Brain (organoid and tissue), 16 donors: ENCODE measurements at places on chromosomes 5 and 9.
A peak's percentile ranks its signal among the peaks of the same experiment; 100 is the strongest.

- DNase-seq: no peak
Observed at GRCh38 chr9:86594724-86595123, 240.5 kb upstream of the TUT7 start.

DNA sequence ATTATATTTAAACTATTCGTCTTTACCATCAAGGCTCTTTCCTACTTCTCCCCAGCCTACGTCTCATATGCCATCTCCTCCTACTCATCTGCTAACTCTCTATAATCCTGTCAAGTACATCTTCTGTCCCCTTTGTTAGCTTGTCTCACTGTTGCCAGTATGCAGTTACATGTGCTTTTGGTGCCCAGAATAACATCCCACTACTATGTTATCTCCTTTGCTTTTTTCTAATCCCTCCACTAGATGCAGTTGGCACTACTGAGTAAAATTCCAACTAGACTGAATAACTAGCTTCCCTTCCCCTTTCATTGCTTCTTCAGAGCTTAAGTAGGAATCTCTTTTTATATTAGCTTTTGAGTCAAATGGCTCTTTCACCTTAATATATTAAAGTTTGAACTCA, 3.0 kb upstream of the ARRDC3 start:
- DNase-seq: no peak

DNA sequence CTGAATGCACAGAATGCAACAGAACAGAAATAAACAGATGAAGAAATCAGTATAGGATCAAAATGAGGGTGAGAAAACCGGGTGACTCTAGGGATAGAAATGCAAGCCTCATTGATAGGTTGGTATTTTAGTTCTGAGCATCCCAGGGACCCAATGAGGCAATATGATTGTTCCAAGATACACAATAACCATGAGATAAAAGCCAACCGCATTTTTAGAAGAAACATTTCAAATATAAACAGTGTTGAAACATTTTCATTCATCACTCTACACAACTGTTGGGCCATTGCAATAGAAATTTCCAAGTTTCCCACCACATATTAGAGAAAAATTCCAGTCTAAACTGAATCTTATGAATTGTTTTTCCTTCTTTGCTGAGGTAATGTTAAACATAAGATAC, 452.3 kb upstream of the PTGER4 start:
- DNase-seq: no peak

DNA sequence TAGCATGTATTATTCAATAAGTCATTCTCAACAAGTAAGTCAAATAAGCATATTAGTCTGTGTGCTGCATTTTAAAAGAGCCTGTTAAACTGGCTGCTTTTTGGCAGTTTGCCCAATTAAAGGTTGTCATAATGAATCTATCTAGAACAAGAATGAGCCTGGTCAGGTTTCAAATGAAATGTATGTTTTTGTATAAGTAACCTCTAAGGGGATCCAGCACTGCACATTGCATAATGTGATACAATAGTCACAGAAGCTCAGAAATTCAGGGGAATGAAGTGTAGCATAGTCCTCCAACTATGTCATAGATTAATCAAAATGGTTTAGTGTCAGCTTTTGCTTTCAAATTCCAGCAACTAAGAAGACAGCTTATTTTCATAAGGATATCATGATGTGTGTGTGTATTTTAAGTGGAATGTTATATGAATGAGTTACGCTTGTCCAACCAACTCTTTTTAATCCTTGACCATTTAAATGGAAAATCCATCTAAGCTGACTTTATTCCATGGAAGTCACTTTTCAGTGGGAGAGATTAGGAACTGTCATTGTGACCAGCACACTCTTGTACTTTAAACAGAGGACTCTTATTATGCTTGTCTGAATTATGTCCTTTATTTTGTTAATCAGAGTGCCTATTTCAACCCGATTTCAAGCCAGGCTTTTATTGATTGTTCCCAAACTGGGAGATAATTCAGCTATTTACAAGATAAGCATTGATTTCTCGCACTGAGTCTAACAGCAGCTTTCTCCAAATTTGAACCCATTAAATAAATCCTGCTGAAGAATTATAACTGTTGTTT, 283.9 kb upstream of the ADAMTSL1 start:
- DNase-seq: peak; percentile 56

GRCh38 chr5:72301557-72301956, 18.5 kb downstream of the MRPS27 start:
- DNase-seq: peak; percentile 62

DNA sequence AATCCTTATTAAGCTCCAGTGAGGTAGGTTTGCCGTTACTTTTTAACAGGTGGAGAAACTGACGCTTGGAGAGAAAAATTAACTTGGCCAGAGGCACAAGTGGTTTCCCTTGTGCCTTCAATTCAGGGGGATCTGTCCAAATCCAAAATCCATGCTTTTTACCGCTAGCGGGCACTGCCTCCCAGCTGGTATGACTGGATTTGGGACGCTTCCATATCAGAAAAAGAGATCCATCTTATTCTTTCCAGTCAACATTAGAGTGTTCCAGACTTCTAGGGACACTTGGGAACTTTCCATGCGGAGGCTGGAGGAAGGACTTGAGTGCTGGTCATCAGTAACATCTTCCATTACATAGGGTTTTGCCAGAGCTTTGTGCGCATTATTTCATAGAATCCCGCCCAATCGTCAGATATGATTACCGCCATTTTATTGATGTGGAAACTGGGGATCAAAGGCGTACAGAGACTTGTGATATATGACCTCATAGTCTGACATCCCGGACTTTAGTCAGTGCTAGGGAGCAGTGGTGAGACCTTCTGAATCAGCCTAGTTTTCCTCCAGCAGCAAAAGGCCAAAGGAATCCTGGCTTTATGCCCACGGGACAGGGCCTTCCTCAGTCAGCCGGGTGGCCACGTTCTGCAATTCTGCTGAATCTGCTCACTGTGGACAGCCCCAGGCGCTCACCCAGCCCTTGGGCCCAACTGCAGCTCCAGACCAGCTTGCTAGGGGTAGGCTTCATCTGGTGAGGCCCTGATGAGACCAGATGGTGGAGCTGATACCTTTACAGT, 1.1 kb upstream of the GNPDA1 start:
- DNase-seq: no peak

DNA sequence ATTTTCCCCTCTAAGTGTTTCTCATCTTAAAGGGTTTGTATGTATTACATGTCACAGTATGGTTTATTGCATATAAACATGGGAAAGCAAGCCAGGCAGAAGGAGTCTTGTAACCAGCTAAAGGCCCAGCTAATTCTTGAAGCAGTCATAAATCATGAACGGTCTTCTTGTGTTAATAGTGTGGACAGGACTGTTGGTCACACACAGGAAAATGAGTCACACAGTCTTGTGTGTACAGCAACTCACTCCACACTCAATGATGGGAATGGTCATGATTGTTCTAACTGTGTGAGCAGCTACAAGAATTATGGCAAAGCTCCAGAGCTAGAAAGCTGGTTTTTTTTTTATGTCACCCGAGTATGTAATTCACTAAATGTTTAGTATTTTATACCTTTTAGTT, 123.9 kb downstream of the GHR start:
- DNase-seq: no peak

- no peak for DNase-seq
Observed at GRCh38 chr5:83244516-83244915, 167.2 kb downstream of the XRCC4 start.

DNA sequence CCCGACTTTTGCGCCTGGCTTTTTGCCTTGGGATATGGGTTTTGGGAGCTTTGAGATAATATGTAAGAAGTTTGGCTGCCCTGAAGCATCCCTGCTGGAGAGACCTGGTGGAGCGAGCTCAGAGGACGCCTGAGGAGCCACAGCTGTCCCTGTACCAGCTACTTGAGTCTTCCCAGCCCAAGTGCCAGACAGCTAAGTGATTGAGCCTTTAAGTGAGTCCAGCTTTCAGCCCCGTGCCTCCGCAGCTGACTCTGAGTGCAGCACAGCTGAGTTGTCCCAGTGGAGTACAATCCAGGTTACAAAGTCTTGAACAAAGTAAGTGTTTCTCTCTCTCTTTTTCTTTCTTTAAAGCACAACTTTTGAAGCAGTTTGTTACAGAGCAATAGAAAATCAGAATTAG, 203.8 kb upstream of the DAP start:
- DNase-seq: no peak

DNA sequence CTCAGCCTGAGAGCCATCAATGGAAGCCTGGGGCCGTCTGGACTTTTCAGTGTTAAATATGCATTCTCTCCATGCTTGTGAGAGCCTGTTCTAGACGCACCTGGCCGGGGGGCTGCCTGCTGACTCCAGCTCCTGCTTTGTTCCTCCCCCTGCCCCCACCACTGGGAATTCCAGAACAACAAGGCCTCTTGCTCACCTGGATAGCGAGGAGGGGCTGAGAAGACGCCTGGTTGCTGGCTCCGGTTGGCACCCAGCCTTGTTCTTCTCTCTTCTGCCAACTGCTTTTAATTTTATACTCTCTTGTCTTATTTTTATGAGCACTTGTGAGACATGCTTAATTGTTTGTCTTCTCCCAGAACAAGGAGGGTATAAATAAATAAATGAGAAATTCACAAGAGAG, 15.0 kb upstream of the RAPGEF1 start:
- no peak for DNase-seq

GRCh38 chr5:119285070-119285916, 70.5 kb upstream of the TNFAIP8 start:
- DNase-seq: no peak

- DNase-seq: no peak
Observed at GRCh38 chr5:5474961-5475360, 52.5 kb downstream of the ICE1 start.

GRCh38 chr9:130971294-130971849, 32.3 kb upstream of the FIBCD1 start:
- DNase-seq: no peak

DNA sequence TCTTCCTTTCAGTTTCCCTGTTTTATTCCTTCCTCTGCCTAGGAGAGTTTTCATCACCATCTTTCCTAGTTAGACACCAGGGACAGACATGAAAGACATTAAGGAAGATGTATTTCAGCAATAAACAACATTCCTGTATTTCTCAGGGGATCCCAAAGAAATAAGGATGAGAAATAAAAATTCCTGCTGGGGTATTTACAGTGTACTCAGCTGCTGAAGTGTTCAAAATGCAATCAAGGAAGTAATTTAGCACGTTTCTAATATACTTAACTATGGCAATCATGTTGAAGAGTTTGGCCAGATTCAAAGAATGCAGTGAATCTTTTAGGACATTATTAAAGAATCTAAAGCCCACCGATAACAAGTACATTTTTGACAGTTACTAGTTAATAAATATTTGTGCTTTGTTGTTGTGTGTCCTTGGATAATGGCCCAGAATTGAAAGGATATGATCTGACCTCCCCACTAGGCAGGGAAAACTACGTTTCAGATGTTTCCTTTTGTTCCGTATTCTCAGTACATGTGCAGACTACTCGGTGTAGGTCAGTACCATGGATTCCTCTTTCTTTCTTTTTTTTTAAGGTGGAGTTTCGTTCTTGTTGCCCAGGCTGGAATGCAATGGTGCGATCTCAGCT, 46.8 kb downstream of the INIP start:
- DNase-seq: no peak

DNA sequence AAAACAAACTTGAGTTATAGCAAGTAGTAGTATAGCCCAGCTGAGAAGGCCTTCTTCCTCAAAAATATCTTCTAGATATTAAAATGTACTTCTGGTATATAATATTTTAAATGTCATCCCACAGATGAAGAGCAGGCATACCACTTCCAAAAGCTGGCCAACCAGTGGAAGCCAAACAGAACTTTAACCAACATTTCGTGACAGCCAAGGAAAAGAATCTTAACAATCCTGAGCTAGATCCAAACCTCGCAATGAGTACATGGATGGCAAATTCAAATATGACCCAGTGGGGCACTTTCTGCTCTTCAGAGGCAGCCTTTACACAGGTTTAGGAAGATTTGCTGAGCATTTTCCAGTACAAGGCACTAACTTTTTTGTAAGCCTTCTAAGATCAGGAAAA, 91.8 kb upstream of the ACO1 start:
- no peak for DNase-seq

DNA sequence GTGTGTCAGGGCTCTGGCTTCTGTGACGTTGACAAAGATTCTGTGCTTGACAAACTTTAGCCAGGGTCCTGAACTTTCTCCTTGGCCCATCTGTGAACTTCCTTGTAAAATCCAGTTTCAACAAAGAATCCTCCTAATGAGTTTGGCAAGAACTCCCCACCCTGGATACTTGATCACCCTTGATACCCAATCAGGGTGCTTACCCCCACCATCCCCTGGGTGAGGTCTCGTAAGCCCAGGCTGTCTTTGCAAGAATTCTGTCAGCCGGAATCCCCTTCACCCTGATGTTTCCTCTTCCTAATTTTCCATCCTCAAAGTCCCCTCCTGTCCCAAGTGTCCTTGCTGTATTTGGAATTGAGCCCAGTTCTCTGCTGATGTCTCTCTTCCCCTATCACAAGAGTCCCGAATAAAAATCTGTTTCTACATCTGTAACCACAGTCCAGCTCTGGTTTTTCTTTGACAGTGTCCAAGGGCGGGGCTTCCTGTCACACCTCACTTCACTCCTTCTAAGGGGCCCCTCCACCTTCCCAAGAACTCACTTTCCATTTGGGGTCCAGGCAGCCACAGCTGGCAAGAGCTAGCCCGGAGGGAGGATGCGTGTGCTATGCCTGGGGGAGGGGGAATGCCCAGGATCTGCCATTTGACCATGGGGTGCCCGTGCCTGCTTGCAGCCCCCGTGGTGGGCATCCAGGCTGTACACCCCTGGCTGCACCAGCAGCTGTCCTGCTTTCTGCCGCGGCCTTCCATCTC, 2.7 kb upstream of the CARD19 start:
- no peak for DNase-seq

GRCh38 chr9:35795695-35796094, 4.3 kb downstream of the NPR2 start:
- DNase-seq: no peak

DNA sequence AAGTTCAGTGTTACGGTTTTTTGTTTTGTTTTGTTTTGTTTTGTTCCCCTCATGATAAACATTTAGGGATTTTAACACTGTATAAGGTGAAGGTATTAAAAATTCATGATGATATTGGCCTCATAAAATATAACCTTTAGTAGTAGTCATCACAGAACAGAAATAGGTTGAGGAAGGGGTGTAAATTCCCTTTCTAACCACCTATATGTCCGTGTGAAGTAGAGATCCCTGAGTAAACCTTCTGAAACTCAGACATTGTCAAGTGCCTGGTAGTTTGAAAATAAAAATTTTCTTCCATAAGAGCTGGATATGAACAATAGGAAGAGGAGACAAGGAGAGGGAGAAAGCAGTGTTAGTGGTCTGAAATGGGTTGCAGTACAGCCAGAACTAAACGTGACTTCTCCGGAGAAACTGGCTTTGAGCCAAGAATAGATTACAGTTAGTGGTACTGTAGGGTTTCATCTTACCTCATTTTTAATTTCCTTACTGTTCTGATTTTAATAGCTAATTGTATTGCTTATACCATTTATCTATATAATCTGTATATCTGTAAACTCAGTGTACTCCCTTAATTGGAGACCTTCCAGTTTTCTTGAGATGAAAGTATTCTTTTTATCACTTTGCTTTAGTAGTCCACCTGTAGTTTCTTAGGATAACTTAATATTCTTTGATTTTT, 18.3 kb downstream of the UGCG start:
- peak; percentile 5 for DNase-seq

GRCh38 chr9:70873506-70873905, 247.9 kb downstream of the TRPM3 start:
- no peak for DNase-seq

GRCh38 chr5:67223211-67223610, 26.6 kb upstream of the CD180 start:
- DNase-seq: no peak
